ENCODE measurements at places on chromosomes 5 and 9. TPM values are rescaled to one million over a fixed set of nuclear protein-coding genes. Genes with fewer than 3 reads are reported as not detected.

DENND1A gene
- polyA plus RNA-seq: 22.8 TPM

PTGDS gene
- polyA plus RNA-seq: 52.6 TPM

GARIN3 gene
- not detected for polyA plus RNA-seq

GRCh38 chr9:132588501-132589147 is 6.2 kb downstream of the BARHL1 start:
- no peak for DNase-seq

GRCh38 chr9:33318225-33318624 is 27.9 kb downstream of the NFX1 start:
- DNase-seq: no peak

DNA sequence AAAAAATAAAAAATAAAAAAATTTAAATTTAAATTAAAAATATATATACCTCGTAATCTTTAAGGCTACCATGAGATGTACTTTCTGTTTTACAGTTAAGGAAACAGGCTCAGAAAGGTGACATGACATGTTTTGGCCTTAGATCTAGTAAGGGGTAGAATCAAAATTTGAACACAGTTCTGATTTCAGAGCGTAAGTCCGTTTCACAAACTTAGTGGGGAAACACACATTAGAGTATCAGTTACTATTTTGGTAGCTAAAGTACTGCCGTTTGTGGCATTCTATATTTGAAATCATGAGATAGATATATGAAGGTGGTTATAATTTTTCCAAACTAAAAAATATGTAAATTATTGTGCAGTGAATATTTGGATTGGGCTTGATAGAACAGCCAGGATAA is 186.2 kb downstream of the DENND1A start:
- DNase-seq: no peak

DNA sequence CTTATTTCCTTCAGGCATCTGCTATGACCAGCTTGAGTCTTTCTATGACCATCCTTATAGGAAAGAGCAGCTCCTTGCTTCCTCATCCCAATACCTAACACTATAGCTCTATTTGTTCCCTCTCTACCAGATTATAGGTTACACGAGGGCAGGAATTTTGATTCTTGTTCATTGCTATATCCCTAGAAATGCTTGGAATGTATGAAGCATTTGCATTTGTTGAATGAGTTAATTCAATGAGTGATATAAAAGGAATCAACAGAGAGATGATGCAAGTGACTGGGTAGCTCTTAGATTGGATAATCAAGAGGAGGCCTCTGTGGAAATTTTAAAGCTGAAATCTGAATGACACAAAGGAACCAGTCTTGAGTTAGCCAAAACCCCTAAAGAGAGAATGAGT is 13.9 kb downstream of the ZCCHC9 start:
- no peak for DNase-seq

All from renal pelvis (tissue), 12 donors.